ENCODE measurements at places on chromosomes 1 and 21. TPM values are rescaled to one million over a fixed set of nuclear protein-coding genes. Genes with fewer than 3 reads are reported as not detected.
A peak's percentile ranks its signal among the peaks of the same experiment; 100 is the strongest.

GSTM5 gene
- total RNA-seq, result 0.36 TPM

EFHD2 gene
- 38.3 TPM for total RNA-seq

DCST2 gene
- 1.3 TPM for total RNA-seq

INSRR gene
- not detected for total RNA-seq

SV2A gene
- total RNA-seq, result 0.20 TPM

GRCh38 chr1:112402682-112403643, 6.9 kb downstream of the CTTNBP2NL start:
- ATAC-seq, result no peak

DNA sequence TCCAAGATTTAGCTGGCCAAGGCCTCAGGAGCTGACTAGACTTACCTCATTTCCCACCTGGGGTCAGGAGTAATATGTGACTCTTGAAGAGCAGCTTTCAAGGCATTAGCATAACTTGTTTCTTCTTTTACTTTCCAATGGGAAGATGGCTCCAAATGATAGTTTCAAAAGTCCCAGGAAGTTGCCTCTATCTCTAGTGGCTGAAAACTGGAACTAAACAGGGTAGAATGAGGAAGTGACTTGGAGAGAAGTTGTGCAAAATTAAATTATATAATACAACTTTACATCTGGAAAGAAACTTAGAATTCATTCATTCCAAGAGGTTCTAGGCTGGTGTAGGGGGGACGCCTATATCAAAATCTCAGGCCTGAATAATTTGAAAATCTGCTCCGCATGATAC, 250.1 kb upstream of the FMN2 start:
- no peak for ATAC-seq

DNA sequence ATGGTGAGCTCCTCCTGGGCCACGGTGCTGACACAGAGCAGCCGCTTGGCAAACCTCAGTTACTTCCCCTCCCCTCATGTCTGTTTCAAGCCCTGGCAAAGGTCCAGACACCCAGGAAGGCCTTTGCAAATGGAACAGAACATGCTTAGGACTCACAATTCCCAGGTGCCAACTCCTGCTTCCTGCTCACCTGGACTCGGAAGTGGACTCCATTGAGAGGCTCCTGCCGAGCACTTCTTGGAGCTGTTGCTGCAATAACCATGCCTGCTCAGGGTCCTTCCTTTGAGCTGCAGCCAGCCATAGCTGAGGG, 10.7 kb downstream of the DCST2 start:
- ATAC-seq, result peak; percentile 2

- ATAC-seq, result no peak
Observed at GRCh38 chr1:163528710-163529348, 207.1 kb downstream of the NUF2 start.

GRCh38 chr1:193111641-193112090, 6.5 kb upstream of the GLRX2 start:
- peak; percentile 65 for ATAC-seq

DNA sequence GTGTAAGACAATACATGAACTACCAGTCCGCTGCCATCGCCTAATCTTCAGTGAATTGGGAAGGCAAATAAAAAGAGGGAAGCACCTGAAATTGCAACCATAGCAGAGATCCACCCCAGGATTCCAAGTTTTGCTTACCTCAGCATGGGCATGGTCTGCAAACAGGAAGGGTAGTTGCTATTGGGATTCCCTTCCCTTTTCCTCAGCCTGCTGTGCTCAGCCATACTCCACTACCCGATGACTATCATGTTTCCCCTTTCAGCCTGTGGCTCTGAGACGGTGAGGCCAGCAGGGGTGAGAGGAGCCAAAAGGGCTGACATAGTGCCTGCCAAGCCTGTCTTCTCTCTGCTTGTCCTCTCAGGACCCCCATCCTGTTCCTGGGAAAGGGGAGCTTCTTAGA, 64.2 kb downstream of the GPR137B start:
- no peak for ATAC-seq

DNA sequence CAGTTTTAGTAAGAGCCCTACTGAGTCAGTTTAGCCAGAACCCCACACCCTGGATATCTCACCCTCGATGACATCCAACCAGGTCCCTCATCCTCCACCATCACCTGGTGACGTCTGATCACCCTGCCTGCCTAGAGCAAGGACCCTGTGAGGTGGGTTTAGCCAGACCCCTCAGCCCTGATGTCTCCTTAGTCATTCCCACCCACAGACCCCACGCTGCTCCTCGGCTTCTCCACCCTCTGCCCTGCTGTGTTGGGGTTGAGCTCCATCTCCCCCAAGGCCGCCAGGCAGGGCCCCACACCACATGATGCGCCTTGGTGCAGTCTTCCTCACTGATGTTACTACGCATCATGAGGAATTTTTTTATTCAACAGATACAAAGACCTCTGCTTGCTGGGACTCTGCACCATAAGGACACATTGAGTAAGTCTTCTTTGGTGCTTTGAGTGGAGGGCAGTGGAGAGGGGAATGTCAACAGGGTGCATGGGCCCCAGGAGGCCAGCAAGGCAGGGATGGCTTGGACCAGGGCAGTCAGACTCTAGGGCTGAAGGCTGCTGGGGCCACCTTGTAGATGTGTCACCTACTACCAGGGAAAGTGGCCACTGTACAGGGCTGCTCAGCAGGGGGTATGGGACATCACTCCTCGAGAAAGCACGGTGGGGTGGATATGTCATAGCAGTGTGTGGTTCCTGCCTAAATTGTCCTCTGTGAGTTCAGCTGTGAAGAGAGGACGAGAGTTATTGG, 1.7 kb upstream of the IBA57 start:
- ATAC-seq, result no peak

DNA sequence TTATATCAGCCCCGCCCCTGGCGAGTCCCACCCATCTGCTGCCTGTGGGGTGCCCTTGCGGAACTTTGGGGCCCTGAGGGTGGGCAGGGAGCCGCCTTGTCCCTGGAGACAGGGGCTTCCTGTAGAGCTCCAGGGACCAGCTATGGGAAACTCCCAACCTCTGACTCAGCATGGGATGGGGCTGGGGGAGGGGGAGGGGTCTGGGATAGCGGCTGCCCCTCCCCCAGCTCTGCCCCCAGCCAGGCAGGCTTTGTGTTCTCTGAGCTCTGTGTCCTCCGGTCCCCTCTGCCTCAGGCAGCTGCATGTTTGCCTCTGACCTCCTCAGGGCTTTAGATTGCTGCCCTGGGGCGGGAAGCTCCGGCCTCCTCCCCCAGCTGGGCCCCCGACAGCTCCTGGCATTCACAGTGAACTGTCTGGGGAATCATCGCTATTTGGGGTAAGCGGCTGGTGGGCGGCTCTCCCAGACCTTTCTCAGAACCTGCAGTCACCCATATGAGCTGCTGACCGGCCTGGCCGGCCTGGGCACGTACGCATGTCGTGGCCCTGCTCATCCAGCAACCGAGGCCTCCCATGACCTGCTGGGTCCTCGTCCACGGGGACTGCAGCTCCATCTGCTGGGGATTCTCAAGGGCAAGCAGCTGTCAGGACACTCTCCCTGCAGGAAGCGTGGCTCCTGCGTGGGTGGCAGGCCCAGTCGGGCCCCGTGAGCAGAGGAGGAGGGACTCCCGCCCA, 17.1 kb downstream of the ARHGEF16 start:
- peak; percentile 36 for ATAC-seq

- no peak for ATAC-seq
Observed at GRCh38 chr1:87968197-87968955, 639.7 kb downstream of the LMO4 start.

GRCh38 chr1:115746021-115746690, 22.4 kb downstream of the CASQ2 start:
- ATAC-seq, result no peak

DNA sequence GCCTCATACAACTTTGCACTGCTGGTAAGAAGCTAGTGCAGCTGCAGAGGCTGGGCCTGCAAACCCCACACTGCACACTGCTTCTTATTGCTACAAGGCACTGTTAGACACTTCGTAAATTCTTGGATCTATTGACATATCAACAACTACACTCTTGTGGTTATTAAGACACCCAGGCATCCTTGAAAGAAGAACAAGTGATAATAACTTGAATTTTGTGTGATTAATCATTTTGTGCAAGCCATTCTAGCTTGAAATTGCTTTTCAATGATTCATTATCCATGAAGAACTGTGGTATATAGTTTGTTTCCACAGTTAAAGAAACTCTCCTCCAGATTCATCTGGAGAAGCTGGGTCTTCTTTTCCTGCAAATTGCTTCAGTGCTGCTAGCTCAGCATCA, 33.7 kb upstream of the IFI44L start:
- ATAC-seq, result no peak

GRCh38 chr1:203373991-203374390, 23.1 kb upstream of the FMOD start:
- no peak for ATAC-seq

- no peak for ATAC-seq
Observed at GRCh38 chr21:26067836-26068594, 102.6 kb downstream of the APP start.

GRCh38 chr1:8905582-8906191, 27.2 kb upstream of the ENO1 start:
- peak; percentile 67 for ATAC-seq

DNA sequence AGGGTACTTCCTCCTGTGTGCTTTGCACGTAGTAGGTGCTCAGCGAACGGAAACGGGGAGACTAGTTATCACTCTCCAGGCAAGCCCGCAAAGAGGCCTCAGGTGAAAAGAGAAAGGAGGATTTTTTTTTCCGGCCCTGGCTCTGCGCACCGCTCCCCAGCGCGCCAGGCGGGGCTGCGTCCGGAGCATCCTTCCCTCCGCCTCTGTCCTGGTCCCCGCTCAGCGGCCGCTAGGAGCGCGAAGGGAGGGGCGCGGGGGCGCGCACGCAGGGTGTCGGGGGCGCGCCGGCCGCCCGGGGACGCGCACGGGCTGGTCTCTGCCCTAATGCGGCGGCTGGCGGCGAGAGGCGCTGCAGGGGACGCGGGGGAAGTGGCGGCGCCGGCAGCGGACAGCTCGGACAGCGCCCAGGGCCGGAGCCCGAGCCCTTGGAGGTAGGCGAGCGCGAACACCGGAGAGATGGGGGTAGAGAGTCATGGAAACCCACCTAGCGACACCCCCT, 42.3 kb upstream of the NFASC start:
- ATAC-seq, result peak; percentile 79

- peak; percentile 59 for ATAC-seq
Observed at GRCh38 chr1:183470961-183471742, 1.1 kb upstream of the SMG7 start.

- ATAC-seq, result peak; percentile 49
Observed at GRCh38 chr1:43031316-43032203, 72.9 kb upstream of the SLC2A1 start.

DNA sequence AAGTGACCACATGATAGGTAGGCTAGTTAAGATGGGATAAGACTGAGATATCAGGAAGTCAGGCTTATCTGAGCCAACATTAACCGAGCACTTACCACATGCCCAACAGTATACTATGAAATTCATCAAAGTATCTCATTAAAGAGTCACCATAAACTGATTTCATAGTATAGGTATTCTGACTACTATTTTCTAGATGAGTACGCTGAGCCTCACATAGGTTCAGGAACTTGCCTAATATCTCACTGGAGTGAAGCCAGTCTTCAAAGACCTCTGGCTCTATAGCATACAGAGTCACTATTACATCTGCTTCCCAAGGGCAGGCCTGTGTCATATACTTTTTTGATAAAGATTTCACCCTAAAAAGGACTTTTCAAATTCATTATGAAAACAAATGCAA, 115.6 kb upstream of the NGF start:
- ATAC-seq, result no peak

- ATAC-seq, result no peak
Observed at GRCh38 chr1:52706136-52706670, 8.1 kb upstream of the COA7 start.

DNA sequence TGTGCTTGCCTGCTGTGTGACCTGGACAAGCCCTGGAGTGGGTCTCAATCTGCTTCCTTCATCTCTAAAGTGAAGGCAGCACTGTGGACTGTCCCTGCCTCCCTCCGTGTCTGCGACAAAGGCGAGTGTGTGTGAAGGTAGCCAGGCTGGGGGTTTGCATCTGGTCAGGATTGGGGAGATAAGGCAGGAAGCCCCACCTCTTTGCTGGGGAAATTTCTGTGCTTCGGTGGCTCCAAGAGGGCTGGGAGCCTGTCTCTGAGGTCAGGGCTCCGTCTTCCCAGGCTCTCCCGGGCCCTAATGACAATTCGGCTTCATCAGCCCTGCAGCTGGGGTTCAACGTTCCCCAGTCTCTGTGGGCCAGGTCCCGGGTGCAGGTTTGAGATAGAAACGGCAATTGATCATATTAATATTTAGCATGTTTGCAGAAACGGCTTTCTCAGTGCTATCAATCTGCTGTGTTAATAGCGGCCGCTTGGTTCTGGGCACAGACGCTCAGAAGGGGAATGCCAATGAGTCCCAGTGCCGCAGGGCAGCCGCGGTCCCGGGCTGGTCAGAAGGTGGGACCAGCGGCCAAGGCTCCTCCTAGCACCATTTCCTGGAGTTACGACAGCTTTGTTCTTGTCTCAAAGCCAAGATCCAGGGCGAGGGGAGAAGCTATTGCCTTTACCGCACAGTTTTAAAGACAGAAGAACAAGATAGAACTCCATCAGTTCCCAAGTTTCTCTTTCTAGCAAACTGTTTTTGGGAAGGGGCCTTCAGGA, 105.7 kb downstream of the PRDM16 start:
- no peak for ATAC-seq
